ENCODE measurements at places on chromosomes 11 and 22.

DNA sequence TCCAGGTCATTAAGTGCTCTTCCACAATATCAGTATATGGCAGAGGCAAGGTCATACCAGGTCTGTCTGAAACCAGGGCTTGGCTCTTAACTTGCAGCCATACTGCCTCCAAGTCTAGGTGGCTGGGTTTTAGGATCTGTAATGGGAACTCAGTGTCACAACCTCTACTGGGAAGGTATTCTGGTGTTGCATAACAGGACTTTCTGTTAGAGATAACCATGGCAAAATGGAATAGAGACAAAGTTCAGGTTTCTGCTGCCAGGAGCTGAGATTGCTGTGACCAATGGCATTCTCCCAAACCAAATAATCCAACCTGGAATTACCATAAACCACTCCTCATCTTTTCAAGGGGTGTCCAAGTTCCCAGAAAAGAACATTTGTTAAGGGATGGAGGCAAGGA lies 6.8 kb upstream of the SAA1 start:
- no peak for DNase-seq

- no peak for DNase-seq
Observed at GRCh38 chr11:7904917-7905316, 26.2 kb downstream of the OR10A6 start.

DNA sequence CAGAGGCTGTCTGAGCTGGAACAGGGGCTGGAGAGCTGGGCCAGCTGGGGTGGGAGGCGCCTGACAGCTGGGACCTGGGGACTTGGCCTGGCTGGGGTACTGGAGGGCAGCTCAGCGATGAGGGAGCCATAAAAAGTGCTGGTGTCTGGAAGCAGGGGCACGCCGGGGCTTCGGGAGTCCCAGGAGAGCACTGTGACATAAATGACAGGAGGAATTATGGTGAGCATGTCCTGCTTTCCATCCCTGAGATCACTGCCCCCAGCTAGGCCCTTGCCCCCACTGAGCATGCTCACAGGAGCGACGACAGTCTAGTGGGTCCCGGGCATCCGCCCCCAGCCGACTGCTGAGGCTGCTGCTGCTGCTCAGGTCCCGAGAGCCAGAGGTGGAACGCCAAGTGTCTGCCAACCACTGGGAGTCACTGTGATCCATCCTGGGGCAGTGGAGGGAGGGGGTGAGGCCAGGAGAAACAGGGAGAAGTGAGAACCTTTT lies 6.2 kb downstream of the ROBO4 start:
- no peak for DNase-seq

DNA sequence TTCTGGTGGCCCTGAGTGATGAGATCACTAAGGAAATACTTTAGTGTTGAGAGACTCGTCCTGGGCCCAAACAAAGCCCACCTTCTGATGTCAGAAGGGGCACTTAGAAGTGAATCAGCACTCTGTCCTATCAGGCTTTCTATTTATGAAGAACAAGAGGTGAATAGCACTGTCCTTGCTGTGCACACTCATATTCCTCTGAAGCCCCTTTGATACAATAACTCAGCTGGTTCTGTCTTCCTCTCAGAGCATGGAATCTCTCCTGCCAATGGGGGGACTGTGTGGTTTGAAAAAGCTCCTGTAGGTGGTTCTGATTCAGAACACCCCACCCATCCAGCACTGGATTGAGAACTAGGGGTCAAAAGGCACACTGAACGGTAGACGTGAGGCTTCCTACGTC lies 348.1 kb downstream of the ETS1 start:
- no peak for DNase-seq

DNA sequence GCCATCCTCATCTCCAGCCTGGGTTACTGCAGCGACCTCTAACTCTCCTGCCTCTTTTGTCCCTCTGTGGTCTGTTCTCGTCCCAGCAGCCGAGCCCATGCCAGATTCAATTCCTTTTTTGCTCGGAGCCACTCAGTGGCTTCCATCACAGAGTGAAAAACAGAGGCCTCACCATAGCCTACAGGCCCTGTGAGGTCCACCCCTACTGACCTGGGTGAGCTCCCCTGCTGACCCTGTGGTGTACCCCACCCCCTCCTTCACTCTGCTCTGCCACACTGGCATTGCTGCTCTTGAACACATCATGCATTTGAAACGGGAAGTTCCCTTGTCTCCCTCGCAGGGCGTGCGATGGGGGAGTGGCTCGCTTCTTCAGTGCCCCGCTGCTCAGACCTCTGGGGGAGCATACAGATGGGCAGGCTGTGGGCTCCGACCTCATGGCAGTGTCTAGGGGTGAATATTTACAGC lies 2.1 kb downstream of the AIP start:
- no peak for DNase-seq

GRCh38 chr11:16204261-16204660 lies 152.1 kb downstream of the SOX6 start:
- no peak for DNase-seq

DNA sequence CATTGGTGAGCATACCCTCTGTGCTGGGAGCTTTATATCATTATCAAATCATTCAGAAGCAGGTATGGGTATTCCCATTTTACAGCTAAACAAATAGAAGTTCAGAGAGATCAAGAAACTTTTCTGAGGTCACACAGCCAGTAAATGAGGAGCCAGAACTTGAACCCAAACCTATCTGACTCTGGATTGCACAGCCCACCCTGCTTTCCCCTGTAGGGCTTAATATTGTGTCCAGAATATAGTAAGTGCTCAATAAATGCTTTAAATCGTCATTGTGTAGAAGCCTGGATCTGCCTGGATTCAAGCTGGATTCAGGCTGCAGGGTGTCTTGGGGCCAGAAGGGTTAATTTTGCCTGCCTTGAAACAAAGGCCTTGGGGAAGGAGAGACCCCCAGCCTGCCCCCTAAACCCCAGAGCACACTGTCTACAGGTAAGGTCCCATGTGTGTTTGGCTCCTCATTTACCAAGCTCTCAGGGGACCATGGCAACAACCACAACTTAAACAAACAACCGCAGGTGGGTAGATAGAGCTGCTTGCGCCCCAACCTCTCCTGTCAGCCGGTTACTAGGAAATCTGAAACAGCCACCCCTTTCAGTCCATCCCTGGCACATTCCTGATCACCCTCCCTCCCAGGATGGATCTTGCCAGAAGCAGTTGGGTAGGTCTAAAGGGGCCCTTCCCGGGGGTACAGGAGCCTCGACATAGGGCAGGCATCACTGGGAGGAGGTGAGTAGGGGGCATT lies 3.0 kb upstream of the SEC14L3 start:
- peak; percentile 31 for DNase-seq

GRCh38 chr22:37684803-37685615 lies 1.1 kb upstream of the NOL12 start:
- no peak for DNase-seq

- DNase-seq, result no peak
Observed at GRCh38 chr11:128843198-128843785, 23.8 kb downstream of the KCNJ1 start.

- no peak for DNase-seq
Observed at GRCh38 chr22:19606332-19607191, 82.4 kb upstream of the CLDN5 start.

- peak; percentile 67 for DNase-seq
Observed at GRCh38 chr11:65586676-65587075, 8.9 kb downstream of the KCNK7 start.

DNA sequence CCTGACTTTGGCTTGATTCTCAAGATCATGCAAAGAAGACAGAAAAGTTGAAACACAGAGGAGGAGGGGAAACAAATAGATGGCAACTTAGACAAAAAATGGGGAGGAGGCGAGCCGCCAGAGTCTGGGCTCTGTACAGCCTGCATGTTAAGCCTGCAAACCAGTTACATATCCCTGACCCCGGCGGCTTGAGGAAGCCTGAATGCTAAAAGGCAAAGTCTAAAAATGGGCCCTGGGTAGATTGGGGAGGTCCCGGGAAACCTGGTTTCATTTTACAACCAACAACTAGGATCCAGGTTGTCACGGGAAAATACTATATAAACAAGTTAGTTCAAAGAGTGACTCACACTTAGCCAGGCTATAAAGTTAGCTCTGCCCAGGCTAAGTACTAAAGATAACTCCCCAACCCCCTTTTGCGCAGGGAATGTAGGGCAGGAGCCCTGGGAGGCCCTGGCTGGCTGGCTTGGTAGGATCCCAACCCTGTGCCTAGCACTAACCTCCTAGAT lies 18.8 kb upstream of the ZBTB16 start:
- DNase-seq, result no peak

DNA sequence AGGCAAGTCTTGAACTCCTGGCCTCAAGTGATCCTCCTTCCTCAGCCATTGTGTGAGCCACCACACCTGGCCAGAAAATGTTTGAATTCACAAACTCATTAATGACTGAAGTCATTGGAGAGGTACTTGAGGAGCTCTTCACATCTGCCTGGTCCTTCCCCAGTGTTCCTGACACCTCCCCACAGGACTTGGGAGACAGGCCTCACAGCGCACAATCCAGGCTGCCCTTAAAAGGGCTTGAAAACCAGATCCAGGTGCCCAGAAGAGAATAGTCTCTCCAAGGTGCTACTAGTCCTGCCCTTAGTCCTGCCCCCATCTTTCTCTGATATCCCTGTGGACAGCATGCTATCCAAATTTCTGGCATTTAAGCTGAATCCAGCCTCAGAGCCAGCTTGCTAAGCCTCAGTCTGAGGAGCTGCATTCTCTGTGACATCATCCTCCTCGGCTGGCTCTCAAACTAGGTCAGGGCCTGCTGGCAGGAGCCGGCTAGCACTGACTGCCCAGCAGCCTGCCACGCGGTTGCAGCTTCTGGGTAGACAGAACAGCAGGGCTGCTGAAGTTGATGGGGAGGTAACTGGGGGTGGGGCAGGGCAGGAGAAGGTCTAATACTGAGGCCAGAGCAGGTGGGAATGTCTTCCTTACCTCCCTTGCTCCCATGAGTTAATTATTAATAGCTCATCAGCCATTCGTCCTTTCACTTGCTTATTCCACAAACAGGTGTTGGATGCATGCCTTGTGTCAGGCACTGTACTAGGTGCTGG lies 35.3 kb upstream of the NECTIN1 start:
- no peak for DNase-seq
